ENCODE measurements at places on chromosomes 7 and 10. TPM values are rescaled to one million over a fixed set of nuclear protein-coding genes. Genes with fewer than 3 reads are reported as not detected.

Gene CDNF
- 0.49 TPM for total RNA-seq

DNA sequence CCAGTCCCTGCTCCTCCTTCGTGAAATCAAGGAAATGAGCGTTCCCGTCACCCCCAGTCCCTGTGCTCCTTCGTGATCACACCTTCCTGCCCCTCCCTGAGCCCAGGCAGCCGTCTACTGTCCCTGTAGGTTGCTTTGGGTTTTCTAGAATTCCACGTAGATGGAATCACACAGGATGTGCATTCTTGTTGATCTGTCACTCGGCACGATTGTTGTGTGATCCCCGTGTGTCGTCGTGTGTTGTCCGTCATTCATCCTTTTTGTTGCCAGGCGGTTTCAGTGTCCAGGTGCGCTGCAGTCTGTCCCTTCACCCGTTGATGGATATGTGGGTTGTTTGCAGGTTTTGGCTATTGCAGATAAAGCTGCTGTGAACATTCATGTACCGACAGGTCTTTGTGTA is 9.4 kb downstream of the MTG1 start:
- no peak for DNase-seq

DNA sequence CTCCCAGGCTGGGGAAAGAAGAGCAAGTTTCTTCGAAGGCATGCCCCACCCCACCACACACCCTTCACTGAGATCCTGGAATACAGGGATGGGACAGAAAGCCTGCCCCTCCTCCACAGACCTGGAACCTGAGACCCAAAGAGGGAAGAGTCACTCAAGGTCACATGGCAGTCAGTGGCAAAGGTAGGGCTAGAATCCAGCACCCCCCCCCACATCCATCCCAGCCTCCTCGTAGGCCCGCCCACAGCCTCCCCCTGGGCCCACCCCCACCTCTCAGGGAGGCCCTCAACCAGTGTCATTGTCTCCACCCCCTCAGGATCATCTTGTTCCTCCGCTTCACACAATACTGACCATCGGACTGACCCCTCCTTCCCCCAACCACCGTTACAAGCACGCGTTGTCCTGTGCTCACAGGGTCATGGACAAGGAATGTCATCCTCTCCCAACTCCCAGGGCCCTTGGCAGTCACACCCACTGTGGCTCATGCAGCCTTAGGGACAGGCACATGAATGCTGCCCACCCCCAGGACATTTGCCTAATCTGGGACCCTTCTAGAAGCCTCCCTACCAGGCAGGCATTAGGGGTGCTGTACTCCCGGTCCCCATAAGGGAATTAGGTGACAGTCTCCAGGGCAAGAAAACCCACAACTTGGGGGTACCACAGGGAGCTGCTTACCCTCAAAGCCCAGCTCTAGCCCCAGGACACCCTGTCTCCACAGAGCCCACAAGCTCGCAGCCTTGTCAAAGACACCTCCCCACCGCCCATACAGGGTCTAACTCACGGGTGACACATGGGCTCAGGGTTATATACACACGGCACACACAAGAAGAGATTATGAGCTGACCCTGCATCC is 1.4 kb downstream of the KCNH2 start:
- DNase-seq = no peak

DNA sequence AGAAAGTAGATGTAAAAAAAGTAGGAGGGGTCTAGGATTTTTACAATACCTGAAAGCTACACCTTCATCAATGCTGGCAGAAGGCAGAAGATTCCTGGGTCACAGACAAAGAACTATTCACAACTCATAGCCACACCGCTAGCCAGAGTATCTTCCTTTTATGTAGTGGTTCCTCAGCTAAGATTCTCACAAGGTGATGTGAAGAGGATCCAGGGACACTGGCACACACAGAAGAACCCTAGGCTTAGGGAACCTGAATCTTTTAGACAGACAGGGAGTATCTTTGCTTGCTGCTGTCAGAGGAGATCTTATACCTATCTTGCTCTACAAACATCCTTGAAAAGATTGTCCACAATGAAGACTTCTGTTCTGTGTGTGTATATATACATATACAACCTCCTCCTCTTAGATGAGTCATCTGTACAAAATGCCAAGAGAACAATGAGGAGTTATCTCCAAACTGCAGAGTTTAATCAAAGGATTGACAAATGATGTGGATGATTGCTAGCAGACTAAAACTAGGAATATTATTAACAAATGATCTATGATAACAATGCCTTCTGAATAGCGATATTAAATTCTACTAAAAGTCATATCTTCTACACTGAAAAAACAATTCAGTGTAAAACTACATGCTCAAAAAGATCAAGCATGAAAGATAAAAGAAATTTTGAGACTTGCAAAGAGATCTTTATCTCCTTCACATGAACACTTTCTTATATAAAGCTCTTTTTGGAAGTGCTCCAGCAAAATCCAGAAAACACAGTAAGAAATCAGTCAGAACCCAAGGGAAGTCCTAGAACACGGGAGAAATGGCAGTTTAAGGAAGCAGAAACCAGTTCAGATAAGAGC is 409.3 kb downstream of the PARD3 start:
- no peak for DNase-seq

DNA sequence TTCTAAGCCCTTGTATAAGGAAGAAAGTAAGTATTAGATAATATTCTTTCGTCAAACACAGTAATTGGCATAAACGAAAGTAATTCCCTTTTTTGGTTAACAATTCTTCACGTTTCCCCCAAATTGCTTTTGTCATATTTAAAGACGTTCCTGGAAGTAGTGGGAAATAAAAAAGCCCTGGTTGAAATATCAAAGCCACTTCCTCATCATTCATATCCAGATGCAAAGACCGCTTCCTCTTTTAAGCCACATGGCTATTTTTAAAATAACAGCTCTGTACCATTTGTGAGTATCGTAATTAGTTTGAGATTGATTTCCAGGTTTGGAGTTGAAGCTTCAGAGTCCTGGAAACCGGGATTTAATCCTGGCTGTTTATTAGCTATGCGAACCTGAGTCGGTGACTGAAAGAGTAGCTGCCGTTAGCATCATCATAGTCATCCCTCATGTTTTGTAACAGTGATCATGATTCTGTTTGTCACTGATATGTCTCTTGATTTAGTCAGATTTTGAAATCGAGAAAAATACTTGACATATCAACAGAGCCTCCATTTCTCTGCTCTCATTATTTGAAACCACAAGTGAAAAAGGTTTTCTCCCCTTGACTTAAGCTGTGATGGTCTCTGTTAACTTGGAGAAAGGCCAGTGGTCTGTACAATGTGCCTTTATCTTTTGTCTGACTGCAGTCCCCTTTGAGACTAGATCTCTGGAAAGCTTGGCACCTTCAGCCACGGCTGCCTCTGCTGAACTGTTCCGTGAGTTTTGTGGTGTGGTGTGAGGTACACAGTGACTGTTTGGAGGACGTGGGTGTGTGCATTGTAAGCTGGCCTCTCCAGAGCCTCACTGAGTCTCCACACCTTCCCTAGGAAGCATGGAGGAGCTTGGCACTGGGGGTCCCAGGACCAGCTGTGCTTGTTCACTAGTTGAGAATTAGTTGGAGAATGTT is 18.1 kb downstream of the OPTN start:
- DNase-seq = no peak

DNA sequence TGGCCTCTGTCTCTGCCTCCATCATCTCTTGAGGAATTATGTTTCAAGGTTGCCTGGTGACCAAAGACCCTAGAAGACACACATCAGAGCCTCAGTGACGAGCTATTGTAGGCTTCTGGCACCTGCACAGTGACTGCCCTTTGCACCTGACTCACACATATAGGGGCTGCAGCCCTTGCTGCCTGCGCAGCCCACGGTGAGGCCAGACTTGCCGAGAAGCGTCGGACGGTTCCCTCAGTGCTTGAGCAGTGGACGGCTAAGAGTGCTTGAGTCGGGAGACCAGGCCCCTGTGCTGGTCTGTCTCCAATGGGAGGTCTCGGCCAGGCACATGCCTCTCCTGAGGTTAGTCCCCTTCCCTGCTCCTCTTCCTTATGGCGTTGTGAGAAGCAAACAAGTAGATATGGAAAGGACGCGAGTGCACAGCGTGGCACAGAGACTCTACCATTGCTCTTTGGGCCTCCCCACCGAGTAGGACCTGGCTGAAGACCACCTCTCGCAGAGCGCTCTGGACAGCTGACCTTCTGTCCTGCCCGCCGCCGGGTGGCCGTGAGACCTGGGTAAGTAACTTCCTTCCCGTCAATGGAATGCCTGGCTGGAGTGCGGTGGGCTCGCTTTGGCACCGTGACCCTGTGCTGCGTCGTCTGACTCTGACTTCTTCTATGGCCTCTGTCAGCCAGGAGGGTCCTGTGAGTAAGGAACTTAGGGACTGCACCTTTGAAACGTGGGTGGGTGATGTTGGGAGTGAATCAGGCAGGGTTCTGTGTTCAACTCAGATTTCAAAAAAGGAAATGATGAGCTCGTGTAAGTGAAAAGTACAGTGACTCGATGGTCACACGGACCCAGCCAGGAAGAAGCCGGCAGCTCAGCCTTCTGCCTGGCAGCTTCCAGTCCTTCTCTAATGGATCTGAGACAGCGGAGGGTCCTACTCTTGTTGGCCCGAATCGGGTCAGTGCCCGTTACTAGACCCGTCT is 33.7 kb downstream of the ZNF775 start:
- no peak for DNase-seq

DNA sequence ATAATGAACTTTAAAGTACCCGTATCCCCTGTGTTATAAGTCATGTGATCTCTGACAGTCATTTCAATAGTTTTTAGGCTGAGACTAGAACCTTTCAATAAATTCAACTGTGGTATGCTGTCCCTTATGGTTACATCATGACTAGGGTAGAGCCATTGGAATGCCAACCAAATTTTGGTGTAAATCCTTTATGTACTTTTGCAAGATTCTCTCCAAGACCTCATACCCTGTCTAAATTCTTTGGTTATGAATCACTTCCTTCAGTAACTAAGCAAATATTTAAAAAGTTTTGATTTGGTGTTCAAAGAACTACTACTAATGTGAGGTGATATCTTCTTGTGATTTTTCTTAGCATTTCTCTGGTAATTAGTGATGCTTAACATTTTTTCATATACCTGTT is 20.8 kb upstream of the OR6B1 start:
- no peak for DNase-seq

DNA sequence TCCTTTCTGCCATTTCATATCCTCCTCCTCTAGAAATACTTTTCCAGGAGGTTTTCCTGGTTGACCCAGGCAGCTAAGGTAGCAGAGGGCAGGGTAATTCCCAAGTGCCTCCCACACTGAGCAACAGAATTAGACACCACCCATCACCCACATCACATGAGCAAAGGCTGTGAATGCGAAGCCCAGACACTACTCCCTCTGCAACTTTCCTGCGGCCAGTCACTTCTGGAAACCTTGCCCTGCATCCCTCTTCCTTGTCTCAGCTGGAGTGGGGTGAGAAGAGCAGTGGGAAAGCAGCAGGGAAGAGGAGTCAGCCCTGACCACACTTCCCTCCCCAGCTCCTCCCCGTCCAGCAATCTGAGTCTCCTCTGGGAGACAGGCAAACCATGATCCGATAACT is 15.2 kb downstream of the TMEM176B start:
- no peak for DNase-seq

Gene TMEM196
- total RNA-seq = not detected

DNA sequence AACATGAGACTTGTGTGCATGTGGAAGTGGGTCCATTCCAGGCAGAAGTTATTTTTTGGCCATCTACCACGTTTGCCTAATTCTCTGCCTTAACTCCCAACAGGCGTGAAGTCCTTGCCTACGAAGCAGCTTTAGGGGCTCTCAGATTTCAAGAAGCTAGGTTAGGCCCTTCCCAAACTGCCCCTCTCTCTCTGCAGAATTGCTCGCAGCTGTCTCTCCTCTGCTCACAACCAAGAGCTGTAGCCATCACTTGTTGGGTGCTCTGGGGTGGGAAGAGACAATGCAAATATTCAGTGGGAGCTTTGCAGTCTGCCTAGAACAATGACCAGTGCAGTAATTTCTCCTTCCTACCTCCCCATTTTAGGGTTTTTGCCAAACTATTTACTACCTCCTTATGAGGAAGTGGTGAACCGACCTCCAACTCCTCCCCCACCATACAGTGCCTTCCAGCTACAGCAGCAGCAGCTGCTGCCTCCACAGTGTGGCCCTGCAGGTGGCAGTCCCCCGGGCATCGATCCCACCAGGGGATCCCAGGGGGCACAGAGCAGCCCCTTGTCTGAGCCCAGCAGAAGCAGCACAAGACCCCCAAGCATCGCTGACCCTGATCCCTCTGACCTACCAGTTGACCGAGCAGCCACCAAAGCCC is 24.9 kb downstream of the CYP17A1 start:
- no peak for DNase-seq

- no peak for DNase-seq
Measured at GRCh38 chr10:23606456-23606855, 167.6 kb downstream of the OTUD1 start.

GRCh38 chr7:69823151-69823744 is 225.0 kb downstream of the AUTS2 start:
- no peak for DNase-seq

DNA sequence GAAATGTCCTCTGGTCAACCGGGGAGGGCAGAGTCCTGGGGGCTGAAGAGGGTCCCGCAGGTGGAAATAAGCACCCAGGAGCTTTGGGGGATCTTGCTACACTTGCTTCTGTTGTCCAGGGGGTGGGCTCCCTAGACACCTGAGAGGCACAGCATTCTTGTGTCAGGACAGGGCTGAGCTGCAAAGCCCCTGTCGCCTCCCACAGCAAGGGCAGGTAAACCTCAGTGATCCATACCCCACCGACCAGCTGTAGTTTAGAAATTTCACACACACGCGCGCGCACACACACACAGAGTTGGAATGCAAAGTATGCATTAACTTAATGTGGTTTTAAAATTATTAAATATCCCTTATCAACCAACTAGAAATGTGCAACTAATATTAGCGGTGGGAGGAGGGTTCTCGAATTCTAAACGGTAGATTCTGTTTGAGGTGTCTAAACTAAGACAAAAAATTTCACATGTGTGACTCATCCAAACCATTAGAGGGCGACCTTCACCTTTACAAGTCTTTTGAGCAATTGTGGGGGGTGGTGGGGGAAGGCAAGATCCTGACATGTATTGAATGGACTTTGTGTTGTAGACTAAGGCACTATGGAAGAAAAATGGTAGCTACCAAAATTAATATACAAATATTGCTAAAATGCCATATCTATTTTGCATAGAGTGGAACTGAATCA is 34.3 kb upstream of the PTF1A start:
- peak; percentile 32 for DNase-seq

Gene ASZ1
- not detected for total RNA-seq

- no peak for DNase-seq
Measured at GRCh38 chr10:79020605-79021004, 48.2 kb upstream of the ZMIZ1 start.

Gene CYP3A7
- total RNA-seq = not detected

- peak; percentile 29 for DNase-seq
Measured at GRCh38 chr7:99451936-99452335, 13.2 kb downstream of the CPSF4 start.

Gene AGAP3
- total RNA-seq = 51.9 TPM

All from G401 (cell line).